ENCODE measurements at places on chromosomes 5 and 9.

DNA sequence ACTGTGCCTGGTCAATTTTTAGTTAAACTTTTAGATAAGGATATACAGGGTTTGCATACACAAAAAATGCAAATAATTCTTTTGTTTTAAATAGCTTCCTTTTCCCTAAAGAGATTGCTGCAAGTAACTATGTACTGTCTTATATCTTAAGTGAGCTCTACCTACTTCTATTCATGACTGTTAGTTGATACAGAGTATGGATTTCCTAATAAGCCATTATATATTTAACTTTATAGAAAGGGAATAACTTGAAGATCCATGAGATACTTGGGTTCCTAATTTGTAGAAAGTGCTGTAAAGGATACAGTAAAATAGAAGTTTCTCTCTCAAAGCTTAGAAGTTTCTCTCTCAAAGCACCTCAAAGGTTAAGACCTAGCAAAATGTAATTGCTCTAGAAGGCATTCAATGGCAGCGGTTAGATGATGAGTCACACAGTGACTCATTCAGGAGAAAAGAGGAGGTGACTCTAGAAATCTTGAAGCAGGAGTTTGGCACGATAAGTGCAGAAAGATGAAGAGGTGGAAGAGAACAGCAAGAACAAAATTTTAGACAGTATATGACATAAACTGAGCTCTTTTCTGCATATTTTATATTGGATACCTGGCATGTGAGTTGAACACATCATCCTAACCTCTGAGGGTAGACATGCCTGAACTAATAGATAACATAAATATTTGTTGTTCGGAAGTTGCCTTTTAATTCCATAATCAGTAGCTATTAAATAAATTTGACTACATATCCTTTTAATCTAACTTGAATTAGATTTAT is 5.5 kb upstream of the DNAJC21 start:
- peak; percentile 67 for DNase-seq

DNA sequence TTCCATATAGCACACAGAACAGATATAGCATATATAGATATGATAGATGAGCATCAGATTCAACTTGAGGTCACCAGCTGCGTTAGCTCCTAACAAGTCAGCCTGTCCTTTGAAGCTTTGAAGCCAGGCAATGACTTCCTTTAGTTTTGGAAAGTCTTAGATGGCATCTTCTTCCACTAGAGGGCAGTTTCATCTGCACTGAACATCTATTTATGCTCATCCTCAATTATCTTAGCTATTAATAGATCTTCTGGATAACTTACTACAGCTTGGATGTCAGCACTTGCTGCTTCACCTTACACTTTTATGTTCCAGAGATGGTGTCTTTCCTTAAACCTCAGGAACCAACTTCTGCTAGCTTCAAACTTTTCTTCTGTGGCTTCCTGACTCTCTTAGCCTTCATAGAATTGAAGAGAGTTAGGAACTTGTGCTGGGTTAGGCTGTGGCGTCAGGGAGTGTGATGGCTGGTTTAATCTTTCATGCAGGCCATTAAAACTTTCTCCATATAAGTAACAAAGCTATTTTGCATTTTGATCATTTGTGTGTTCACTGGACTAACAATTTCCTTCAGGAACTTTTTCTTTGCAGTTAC is 1401.4 kb downstream of the EFNA5 start:
- peak; percentile 55 for DNase-seq

DNA sequence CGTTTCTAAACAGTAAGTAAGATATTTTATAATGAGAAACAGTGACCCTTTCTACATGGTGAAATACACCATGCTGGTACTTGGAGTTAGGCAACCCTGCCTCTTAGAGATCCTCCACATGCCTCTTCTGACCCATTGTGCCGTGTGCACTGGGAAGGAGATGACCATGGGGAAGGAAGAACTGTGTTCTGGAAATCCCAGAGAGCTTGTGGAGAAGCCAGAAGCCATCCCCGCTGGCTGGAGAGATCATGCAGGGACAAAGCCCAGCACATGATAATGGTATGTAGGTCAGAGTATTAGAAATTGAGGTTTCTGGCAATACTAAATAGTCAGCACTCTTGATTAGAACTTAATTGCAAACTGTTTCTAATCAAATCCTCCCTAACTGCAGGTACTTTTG is 307.3 kb downstream of the FBXL7 start:
- peak; percentile 58 for DNase-seq

- DNase-seq: no peak
Measured at GRCh38 chr9:126761274-126761673, 43.6 kb upstream of the ZBTB43 start.

GRCh38 chr5:30279237-30279636 is 914.2 kb upstream of the CDH6 start:
- no peak for DNase-seq

- no peak for DNase-seq
Measured at GRCh38 chr5:170289764-170290163, 7.8 kb downstream of the LCP2 start.

GRCh38 chr5:33423018-33423630 is 17.6 kb upstream of the TARS1 start:
- peak; percentile 25 for DNase-seq

- DNase-seq: no peak
Measured at GRCh38 chr5:34736445-34737115, 80.5 kb downstream of the RAI14 start.

DNA sequence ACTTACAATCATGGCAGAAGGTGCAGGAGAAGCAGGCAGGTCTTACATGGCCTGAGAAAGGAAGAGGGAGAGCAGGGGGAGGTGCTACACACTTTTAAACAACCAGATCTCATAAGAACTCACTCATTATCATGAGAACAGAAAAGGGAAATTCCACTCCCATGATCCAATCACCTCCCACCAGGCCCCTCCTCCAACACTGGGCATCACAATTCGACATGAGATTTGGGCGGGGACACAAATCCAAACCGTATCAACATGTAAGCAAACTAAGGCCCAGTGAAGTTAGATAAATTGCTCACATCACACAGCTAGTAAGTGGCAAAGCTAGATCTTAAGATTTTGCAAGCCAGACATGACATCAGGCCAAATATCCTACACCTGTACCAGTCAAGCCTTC is 48.3 kb upstream of the RIC1 start:
- DNase-seq: no peak

- DNase-seq: no peak
Measured at GRCh38 chr5:1864896-1865440, 17.8 kb downstream of the IRX4 start.

GRCh38 chr5:78744951-78745534 is 96.5 kb upstream of the LHFPL2 start:
- no peak for DNase-seq

DNA sequence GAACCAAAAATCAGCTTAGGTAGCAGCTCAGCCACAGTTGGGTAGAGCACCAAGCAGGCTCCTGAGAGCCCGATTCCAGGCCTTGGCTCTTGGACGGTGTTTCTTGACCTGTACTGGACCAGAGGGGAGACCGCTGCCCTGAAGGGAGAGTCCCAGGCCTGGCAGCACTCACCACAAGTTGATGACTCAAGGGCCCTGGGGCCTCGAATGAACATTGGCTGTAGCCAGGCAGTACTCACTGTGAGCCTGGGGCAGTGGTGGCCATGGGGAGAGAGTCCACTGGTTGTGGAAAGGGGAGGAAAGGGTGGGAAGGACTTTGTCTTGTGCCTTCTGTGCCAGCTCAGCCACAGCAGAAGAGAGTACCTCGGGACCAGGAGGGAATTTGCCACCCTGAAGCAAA is 166.1 kb downstream of the EDIL3 start:
- no peak for DNase-seq

GRCh38 chr9:117434566-117434965 is 19.7 kb upstream of the ASTN2 start:
- DNase-seq: no peak

GRCh38 chr9:137312852-137313325 is 10.8 kb upstream of the NRARP start:
- DNase-seq: no peak

GRCh38 chr9:31820426-31820825 is 564.0 kb upstream of the ACO1 start:
- DNase-seq: no peak

DNA sequence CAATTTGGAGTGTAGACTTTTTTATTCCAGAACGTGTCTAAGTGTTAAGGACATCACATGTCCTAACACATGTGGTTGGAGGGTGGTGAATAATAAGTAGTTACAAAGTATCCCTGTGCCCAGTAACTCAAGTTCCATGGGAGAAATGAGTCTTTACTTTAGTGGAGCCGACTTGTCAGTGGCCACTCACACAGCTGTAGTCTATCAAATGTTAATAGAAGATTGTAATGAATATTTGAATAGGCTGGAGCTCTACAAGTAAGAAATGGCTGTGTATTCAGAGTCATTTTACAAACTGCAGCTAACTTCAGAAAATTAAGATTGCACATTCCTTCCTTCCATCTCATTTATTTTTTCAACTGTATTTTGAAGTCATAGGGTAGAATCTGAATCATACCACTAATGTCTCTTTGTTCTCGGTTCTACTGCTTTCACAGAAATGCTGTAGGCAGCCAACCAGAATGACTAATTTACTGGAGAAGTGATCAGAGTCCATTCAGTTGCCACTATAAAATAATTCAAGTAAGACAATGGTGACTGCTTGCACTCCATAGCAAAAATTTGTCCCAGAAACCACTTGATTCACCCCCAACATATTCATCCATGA is 394.8 kb downstream of the NR2F1-AS1 start:
- DNase-seq: peak; percentile 77

DNA sequence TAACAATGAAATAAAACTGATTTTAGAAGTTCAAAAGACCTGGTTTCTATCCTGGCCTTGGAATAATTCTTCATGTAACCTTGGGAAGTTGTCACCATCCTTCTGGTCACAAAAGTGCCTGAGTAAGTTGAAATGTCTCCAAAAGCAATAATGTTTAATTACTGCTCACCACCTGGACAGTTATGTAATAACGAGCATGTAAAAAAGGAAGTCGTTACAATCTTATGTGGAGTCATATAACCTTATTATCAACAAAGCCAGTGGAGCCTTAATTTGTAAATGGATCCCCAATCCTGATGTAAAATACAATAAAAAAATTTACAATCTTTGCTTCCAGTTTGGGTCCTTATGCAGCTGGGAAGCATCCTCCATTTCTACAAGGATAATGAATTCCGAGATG is 64.2 kb upstream of the GPR151 start:
- DNase-seq: no peak

GRCh38 chr5:133687212-133688061 is 75.1 kb upstream of the FSTL4 start:
- DNase-seq: no peak

- no peak for DNase-seq
Measured at GRCh38 chr9:137552022-137552768, 516 bp downstream of the MRPL41 start.

DNA sequence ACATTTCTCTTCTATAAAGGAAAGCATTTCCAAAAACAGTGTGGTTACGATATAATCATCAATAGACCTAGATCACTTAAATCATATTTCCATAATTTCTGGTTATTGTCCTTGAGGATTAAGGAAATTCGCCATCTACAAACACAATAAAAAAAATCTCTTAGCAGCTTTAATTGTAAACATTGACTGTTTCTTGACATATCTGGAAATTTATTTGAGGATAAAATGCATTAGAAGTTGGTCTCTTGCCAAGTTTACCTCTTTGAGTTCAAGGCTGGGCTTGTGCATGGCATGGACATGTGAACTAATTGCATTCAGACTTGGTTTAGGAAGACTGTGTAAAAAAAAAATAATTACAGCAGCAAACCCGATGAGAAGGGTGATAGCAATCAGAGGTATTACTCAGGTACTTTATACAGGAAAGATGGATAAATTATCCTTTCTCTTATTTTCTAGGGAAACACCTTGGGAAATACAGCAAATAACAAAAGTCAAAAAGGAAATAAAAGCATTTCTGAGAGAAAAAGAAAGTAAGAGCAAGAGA is 237.9 kb downstream of the SLF1 start:
- no peak for DNase-seq

GRCh38 chr9:26234865-26235264 is 556.6 kb upstream of the TUSC1 start:
- peak; percentile 10 for DNase-seq

DNA sequence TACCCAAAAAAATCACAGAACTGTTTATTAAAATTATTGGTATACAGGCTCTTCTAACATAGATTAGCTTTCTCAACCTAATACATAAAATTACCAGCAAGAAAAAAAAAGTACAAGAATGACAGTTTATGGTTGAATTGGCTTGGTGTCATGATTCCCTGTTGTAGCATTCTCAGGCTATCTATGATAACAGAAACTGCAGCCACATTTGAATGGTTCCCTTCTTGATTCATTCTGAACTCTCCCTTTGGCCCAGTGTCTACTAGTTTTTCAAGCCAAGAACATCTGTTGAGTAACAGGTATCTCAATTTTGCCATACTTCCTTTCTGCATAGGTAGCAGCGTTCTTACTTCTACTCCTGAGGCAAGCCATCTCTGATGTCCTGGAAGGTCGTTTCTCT is 3.0 kb downstream of the SPIN1 start:
- no peak for DNase-seq

GRCh38 chr5:77181596-77182304 is 28.7 kb upstream of the PDE8B start:
- DNase-seq: no peak

GRCh38 chr9:97038611-97039513 is at the start of gene CTSV:
Gene CTSV (minus strand): TSS chr9:97039142. CDS start chr9:97038043, 1,099 bp downstream.
- DNase-seq: peak; percentile 92

DNA sequence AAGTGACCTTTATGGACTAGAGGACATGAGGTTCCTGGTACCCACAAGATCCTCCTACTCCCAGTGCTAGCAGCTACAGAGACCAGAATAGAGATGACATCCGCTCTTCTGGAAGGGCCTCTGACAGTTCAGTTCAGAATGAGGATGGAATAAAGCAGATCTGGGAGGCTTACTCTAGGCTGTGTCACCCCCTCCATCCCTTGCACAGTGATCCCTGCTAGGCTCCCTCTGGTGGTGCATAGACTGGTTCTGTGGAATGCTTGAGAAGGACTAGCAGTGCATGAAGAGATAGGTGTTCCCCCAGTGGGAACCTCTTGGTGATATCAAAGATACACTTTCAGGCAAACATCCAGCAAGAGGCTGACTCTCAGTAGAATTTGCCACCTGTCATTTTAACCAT is 83.0 kb downstream of the NPR3 start:
- DNase-seq: peak; percentile 60

GRCh38 chr9:129285979-129286772 is 108.1 kb upstream of the IER5L start:
- no peak for DNase-seq

DNA sequence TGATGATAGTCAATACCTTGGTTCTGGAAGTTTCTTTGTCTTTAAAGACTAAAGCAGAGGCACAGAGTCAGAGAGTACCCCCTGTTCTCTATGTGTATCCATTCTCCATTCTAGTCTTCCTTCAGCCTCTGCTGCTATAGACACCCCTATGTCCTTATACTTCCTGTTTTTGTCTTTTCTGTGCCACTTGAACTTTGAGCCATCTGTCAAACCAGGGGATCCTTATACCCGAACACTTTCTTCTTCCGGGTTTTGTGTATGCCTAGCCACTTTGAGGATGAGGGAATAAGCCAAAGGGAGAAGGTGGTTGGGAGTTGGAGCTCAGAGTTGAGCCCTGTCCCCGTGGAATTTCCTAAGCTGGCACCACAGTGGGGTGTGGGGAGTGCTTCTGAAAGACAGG is 61.1 kb upstream of the IL6ST start:
- no peak for DNase-seq

- no peak for DNase-seq
Measured at GRCh38 chr5:76607353-76607871, 15.8 kb downstream of the F2RL2 start.

- no peak for DNase-seq
Measured at GRCh38 chr9:97809666-97810344, 43.2 kb upstream of the FOXE1 start.

All from AG08395 (cell line).